ENCODE measurements at places on chromosomes 3 and 15.

DNA sequence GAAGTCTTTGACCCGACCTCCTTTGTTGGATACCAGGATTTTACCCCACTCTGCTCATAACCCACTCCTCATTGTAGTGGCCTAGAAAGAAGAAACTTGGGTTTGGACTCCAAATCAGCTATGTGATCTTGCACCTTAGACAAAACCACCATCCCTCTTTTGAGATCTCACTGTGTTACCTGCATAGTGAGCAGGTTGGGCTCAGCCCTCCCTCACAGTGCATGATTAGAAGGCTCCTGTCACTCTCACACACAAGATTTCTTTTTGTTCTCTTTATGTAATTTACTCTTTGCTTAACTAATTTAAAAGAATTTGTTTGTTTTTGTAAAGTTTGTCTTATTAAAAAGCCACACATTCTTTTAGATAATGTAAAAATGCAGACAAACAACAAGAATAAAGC lies 587.8 kb downstream of the MECOM start:
- DNase-seq, result no peak

- DNase-seq, result no peak
Observed at GRCh38 chr3:20511863-20512505, 326.0 kb upstream of the SGO1 start.

DNA sequence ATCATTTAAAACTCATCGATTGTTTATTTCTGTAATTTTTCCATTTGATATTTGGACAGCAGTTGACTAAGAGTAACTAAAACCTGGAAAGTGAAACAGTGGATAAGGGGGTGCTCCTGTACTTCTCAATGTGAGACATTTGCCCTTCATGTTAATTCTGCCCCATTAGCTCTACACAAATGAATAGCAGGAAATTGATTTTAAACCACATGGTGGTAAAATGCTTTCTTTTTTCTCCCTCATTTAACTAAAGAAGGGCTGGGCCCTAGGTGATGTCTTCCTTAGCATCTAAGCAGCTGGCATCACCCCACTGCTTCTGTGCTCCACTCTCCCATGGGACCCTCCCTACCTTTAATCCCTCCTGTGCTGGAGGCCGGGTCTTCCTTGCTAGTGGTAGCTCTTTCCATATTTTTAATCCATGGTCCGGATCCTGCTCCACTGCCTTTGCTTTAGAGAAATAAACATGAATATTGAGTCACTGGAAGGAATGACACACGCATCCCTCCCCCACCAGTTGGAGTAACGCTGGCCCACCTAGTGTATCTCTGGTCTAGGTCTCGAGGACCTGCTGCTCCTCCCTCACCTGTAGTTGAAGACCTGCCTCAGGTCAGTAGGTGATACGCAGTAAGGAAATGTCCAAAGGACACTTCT lies 30.2 kb upstream of the LAMP3 start:
- DNase-seq, result no peak

- DNase-seq, result no peak
Observed at GRCh38 chr15:29917600-29918597, 95.6 kb upstream of the TJP1 start.

GRCh38 chr15:41921167-41921566 lies 27.3 kb upstream of the SPTBN5 start:
- no peak for DNase-seq

- DNase-seq, result no peak
Observed at GRCh38 chr15:47711655-47712054, 5.7 kb upstream of the SEMA6D start.

DNA sequence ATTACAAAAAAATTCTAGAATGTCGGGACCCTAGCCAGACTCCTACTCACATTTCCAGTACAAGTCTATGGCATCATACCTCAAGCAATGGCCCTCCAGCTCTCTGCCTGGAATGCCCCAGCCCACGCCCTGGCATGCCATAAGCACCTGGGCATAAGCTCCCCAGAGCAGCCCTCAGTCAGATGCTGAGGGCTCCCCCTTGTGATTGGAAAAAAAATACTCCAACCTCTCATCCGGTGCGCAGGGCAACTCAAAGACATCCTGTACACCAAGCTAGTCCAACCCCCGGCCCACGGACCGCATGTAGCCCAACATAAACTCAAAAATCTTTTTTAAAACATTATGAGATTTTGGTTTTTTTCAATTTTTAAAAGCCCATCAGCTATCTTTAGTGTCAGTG lies 115.4 kb downstream of the NEK10 start:
- DNase-seq, result peak; percentile 15

DNA sequence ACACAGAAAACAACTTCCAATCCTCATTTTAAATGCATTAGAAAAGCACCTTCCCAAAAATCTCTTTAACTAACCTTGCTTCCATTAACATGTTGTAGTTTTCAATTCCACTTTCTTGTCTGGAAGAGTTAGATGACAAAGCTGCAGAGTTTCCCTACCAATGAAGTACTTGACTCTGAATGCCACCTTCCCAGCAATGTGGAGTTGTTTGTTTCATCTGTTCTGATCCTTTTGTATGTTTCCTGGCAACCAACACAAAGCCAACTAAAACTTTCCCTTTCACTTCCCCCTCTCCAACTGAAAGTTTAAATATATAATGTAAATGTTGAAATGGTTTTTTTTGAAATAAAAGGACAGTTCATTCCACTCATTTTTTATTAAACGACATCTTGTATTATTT lies at the start of gene WDR49:
TSS of gene WDR49 (minus strand) at position 183 of the 400 bp plus-strand sequence. CDS start 517 bp downstream, outside the sequence.
- DNase-seq, result no peak

GRCh38 chr3:130935761-130936492 lies 42.0 kb downstream of the ATP2C1 start:
- no peak for DNase-seq

DNA sequence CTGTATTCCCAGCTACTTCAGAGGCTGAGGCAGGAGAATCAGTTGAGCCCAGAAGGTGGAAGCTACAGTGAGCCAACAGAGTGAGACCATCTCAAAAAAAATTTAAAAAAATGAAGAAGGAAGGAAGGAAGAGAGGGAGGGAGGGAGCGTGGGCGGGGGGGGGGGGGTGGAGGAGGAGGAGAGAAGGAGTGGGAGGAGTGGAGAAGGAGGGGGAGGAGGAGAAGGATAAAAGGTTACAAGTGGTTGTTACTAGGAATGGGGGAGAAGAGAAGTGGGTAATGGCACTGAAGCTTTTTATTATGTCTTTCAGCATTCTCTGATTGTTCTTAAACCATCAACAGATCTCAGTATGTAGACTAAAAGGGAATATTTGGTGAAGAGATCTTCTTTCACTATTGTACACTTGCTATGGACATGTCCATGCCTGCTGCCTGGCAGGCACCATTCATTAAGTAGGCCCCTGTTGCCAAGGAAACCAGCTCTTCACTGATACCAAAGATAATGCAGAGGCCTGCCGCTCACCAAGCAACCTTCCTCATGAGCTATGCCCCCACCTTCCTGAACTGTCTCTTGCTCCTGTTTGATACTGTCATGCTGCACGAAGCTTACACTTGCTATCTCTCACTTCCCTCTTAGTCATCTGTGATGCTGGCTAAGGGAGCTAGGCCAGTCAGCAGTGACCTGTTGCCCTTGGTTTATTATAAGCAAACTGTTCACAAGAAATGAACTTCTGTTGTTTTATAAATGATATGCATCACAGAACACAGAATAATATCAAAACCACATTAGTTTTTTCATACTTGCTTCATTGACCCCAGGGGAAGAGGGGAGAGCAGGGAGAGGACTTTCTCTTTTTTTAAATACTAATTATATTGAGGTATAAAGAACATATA lies 23.1 kb downstream of the EPM2AIP1 start:
- peak; percentile 28 for DNase-seq

GRCh38 chr15:41827290-41827879 lies 507 bp upstream of the JMJD7 start:
- peak; percentile 30 for DNase-seq

DNA sequence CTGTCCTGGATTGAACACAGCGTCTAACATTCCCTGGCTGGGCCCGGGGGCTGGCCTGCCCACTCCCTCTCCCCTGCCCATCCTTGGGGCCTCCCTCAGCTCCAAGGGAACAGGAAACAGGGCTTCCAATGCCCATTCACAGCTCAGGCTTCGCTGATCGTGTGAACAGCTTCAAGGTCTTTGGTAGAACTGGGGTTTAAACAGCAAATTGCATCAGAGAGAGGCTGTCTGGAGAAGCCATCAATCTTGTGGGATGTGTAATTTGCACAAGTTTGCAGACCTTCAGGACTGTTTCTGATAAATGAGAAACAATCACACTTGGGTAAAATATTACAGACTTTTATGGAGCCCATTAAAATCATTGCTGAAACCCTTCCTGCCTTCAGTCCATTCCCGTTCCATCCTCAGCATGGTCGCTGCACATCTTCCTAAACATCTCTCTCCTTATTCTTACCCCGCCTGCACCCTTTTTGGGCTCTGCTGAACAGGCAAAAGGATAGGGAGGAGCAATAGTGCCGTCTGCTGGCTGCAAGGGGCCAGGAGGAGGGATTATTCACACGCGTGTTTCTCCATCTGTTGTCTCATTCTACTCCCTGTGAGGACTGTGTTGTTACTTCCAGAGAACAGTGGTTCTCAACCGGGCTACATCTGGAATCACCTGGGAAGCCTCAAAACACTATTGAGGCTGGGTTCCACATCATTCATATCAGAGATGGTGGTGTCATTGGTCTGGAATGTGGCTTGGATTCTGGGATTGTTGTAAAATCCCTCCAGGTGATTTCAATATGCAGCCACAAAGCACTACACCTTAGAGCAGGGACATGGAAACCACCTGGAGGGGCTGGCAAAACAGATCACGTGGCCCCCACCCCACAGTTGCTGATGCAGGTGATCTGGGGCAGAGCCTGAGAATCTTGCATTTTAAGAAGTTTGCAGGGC lies 116.3 kb downstream of the CLSTN2 start:
- DNase-seq, result no peak

- DNase-seq, result no peak
Observed at GRCh38 chr3:194282436-194283122, 68.5 kb downstream of the CPN2 start.

DNA sequence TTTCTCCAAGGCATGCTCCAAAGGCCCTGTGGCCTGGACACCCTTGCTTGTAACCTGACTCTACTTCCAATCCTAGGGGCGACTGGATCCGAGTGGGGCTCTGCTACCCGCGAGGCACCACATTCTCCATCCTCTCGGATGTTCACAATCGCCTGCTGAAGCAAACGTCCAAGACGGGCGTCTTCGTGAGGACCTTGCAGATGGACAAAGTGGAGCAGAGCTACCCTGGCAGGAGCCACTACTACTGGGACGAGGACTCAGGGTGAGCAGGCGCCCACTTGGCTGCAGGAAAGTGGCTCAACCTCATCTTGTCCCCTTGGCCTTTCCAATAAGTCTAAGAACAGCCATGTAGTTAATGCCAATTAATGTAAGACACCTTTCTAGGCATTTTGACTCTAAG lies 51.9 kb downstream of the MESD start:
- no peak for DNase-seq

DNA sequence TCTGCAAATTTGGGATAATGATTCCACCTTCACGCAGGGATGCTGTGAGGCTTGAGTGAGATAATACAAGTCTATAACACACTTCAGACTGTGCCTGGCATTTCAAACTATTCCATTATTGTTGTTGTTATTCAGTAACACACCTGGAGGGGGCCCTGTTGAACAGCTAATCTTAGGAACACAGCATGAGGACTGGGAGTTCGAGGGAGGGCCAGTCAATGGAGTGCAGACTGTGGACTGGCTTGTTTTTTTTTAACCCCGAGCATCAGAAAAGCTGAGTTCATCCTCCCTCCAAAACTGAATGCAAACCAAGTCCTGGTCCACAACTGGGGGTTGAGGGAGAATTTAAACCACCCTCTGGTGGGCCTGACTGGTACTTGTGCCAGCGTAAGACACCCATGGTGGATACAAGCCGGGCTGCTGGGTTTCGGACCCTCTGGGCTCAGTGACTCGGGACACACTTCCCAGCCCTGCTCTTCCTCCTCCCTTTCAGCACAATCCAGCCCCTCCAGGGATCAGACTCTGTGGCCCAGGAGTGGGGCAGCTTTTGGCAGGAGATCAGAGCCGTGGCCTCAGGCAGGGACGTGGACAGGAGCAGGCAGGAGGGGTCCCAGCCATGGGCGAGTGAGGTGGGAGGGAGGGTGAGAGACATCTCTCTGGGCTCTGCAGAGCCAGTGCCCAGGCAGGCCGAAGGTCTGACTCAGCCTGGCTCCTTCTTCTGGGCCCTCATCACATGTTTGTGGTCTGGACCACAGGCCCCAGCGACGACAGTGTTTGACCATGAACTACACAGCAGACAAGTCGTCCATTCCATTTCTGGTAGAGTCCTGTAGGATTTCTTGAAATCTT lies 36.3 kb upstream of the MEX3B start:
- DNase-seq, result no peak
